Activated CD4-positive, alpha-beta T cell treated with anti-CD3 and anti-CD28 coated beads, Interleukin-2, amount 50 U/mL, for 24 hours (primary cell): ENCODE measurements at places on chromosomes 7 and 10.

GRCh38 chr7:96686305-96686704 is 23.3 kb downstream of the SEM1 start:
- no peak for DNase-seq

- no peak for DNase-seq
These were observed 82.3 kb downstream of the ANKRD7 start for GRCh38 chr7:118306771-118307170.

GRCh38 chr7:1668396-1669063 is 1.5 kb upstream of the ELFN1 start:
- no peak for DNase-seq

DNA sequence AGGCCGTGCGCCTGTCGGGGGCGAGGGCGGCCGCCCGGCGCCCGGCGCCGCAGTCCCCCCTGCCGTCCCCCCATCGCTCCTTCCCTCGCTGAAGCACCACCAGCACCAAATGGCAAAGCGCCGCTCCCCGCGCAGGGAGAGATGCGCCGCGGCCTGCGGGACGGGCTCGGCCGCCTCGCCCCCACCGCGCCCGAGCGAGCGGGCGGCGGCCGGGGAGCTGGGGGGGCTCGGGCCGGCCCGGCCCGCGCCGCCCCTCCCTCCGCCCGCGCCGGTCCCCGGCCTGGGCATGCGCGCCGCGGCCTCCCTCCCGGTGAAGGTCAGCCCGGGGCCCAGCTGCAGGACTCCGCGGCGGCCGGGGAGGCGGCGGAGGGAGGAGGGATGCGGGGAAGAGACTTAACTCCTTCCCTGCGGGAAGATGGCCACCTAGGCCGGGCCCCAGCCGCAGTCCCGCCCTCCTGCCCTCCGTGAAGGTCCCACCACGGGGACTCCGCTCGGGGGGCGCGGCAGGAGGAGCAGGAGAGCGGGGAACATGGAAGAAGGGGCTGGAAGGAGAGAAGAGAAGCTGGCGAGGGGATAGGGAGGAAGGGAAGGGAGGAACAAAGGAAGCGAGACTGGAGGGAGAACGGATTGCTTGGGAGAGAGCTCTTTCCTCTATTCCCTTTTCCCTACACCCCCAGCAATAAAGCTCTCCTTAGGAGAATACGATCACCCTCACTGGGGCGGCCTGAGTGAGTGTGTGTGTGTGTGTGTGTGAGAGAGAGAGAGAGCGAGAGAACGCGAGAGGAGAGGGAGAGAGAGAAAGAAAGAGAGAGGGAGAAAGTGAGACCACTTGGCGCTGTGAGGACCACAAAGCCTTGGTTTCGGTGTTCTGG is 3.4 kb upstream of the SMARCD3 start:
- DNase-seq = no peak

- DNase-seq = no peak
These were observed 41.6 kb downstream of the ACSM6 start for GRCh38 chr10:95235676-95236067.

DNA sequence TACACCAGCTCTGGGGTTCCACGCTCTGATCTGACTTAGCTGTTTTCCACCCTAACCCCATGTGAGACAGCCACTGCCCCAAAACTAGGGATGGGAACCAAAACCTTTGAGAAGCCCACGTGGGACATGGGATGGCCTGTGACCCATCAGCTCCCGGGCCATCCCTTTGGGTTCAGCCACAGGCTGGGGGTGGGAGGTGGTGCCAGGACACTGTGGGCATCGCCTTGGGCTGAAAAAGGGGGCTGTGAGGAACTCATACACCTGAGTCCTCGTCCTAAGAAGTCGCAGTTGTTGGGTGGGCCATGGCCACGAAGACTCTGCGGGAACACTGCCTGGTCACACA is 379.1 kb downstream of the DNAJB6 start:
- no peak for DNase-seq

- no peak for DNase-seq
These were observed 10.5 kb upstream of the KCP start for GRCh38 chr7:128920913-128921582.

DNA sequence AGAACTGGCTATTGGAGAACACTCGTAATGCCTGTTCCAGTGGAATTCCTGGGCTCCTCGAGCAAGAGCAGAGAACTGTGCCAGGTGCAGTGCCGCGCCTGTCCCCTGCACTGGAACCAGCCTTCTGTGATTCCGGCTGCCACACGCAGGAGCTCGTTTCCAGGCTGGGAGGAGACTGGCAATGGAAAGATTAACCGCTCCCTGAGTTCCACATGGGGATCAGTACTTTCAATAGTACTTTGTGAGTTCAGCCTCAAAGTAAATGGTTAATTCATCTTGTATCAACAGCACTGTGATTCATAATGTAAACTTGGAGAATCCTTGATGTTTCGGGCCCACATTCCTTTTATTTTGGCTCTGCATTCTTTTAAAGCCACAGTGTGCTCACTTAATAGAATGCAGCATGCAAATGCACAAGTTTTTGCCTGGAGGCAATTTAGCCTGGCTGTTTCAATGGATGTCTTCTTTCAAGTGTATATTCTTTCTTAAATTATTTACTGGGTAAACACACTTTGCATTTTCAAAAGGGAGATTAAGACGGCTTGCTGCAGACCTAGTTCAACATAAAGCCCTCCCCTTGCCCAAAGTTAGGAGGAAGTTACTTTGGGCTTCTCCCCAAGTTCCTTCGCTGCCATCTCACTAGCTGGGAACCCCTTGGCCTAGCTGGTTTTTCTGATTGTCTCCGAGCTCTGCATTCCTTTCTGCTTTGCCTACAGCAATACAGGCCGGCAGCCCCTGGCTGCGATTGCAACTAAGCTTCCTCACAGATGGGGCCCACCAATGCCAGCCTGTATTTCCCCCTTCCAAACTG is 138.1 kb upstream of the TCF7L2 start:
- no peak for DNase-seq

DNA sequence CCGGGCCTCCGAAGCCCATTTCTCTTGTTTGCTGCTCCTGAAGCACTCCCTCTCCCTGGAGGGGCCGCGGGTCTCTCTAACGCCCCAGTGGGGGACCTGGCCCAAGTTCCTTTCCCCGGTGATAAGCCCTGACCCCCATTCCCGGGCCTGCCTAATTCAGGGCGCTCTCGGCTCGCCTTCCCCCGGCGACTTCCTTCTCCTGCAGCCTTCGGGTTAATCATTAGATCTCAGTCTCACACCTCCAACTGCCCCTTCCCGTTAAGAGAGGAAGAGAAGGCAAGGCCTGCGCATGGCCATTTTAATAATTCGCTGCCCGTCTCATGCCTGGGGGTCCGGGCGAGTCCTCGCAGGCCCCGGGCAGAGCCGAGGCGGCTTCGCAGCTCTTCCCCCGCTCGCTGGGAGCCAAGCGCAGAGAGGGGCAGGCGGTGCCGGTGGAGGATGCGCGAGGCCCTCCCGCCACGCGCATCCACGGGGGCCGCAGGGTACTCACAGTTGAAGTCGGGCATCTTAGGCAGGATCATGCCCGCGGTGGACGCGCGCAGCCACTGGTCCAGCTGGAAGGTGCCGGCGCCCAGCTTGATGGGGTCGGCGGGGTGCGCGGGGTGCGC is 1.2 kb downstream of the MNX1 start:
- DNase-seq = no peak

DNA sequence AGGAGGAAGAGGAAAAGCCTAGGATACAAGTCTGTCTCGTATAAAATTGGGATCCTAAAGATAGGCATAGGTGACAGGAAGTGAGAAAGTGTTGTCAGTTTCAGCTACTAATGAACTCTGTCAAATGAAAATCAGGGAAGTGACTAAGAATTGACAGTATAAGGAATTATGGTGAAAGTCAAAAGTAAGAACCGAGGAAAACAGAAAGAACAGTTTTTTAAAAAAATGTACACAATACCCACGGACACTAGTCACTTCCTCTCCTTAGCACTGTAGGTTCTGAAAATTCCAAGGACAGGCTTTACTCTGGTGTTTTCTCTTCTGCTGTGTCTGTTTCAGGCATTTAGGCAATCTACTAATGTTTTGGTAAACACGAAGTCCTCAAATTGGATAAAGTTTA is 42.3 kb downstream of the ATAD1 start:
- no peak for DNase-seq

- no peak for DNase-seq
These were observed 7.3 kb downstream of the IL2RA start for GRCh38 chr10:6054884-6055283.

GRCh38 chr7:149180722-149181449 is 14.5 kb upstream of the ZNF282 start:
- no peak for DNase-seq

DNA sequence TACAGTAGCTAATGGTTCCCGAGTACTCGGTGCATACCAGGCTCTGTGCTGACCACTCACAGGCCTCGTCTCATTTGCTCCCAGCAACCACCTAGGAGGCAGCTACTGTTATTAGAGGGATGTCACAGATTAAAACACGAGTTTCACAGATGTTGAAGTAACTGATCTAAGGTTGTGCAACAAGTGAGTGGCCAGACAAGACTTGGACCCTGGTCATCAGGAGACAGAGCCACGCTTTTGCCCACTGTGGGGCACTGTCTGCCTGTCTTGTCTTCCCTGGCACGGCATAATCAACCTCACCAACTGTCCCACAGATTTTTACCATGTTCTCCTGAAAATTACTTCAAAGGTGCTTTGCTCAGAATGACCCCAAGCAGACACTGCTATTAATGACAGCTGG is 111.6 kb upstream of the HABP2 start:
- no peak for DNase-seq

GRCh38 chr7:27435461-27435860 is 192.9 kb downstream of the EVX1 start:
- DNase-seq = no peak

GRCh38 chr10:128884496-128885072 is 582.5 kb upstream of the MGMT start:
- DNase-seq = no peak

- DNase-seq = no peak
These were observed 53.9 kb downstream of the BTAF1 start for GRCh38 chr10:91977491-91977890.

DNA sequence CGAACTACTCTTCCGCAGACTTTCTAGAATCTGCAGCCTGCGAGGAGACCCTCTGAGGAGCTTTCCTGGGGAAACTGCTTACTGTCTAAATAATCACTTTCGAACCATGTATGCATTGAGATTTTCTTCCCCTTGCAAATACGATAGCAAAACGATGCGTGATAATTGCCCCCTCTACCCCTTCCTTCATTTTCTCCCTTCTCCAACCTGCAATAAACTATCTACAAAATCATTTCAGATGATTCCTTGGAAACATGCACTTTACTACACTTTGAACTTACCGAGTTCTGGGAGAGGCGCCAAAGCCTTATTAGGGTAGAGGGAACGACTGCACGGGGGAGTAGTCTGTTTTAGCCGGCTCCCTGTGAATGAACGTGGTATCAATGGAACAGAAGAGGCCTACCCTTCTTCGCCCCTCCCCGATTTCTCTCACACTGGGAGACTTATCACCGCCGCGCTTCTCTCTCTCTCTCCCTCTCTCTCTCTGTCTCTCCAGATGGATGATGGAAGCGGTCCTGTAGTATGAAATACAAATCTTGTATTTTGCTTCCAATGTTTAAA is at the start of gene FGFBP3:
TSS of gene FGFBP3 (minus strand) at position 370 of the 561 bp plus-strand sequence. CDS start 517 bp downstream, outside the sequence.
- no peak for DNase-seq

DNA sequence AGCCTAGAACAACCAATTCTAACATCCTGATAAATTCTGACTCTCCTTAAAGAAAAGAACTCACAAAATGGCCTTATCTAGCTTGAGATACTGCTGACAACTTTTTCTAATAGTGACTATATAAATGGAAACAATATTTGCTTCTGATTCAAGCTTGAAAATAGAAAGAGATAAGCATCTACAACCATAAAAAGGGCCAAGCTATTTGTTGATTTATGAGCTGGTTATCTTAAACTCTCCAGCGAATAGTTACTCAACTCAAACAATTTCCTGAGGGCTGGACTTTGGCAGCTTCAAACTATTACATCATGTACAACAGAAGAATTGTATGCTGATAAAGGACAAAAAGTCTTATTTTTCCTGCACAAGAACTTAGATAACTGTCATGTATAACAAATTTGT is 4.6 kb downstream of the USP54 start:
- DNase-seq = no peak

DNA sequence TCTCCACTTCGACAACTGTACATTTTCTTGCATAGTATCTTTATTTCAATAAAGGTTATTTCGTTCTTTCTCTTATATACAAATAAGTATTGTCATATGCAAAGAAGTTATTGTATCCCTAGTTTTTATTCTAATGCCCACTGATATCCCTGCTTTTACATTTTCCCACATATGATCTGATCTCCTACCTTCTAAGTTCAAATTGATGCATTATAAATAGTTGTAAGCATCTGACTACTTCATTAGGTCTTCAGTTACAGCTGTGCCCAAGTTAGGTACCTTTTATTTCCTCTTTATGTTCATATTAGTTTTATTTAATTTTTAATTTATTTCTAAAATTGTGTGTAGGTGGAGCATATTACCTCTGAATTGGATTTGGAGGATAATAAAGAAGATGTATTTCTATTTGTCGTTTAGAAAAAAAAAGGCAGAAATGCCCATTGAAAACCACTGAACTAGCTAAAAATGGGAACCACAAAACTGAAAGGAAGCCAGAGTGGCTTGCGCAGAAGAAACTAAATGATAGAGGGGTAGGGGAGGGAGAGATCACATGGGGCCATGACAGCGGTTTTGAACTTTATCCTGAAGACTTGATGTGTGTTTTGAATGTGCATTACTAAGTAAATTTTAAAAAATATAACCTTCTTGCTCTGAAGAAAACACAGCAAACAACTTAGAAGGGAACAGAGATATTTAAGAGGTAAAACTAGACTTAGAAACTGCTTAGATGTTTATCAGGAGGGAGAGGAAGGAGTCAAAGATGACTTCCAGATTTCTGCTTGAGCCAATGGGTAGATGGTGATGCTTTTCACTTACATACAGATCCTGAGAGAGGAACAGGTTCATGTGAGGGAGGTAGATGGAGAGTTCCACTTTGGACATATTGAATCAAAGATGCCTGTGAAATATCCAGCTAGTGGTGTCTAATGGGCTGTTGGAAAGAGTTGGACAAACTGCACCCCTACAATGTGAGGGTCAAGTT is 9.3 kb upstream of the ZC3HAV1L start:
- DNase-seq = no peak

DNA sequence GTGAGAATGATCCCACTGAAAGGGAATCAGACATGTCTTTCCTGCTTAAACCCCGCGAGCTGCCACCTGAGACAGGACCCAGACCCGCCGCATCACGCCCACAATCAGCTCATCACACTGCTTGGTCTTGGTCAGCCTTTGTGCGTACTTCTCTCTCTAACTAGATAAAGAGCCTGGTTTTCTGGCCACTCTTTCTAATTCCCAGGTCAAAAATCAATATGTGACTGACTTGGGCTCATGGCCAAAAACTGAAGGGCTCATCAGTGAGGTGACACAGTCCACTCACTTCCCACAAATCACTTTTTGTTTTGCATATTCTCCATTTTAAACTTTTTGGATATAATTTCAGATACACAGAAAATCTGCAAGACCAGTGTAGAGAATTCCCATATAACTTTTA is 247.3 kb downstream of the DIP2C start:
- DNase-seq = no peak

DNA sequence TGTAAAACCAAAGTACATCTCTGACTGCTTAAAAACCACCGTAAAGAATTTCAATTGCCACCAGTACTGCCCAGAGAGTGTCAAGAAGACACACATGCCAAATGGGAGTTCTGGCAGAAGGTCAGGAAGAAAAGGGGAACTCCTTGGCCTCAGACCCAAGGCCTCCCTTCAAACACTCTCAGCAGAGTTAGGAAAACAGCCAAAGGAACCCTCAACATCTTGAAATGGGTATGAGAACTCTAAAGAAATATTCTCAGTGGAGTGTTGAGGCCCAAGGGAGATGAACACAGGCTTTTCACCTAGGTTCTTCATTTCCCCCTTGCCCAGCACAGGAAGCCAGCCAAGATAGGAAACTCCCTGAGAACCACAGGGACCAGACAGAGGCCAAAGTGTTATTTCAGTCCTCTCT is 96.1 kb upstream of the ASAH2 start:
- no peak for DNase-seq
